Globus pallidus (tissue), 1 donor: ENCODE measurements at places on chromosomes 1 and 21.

DNA sequence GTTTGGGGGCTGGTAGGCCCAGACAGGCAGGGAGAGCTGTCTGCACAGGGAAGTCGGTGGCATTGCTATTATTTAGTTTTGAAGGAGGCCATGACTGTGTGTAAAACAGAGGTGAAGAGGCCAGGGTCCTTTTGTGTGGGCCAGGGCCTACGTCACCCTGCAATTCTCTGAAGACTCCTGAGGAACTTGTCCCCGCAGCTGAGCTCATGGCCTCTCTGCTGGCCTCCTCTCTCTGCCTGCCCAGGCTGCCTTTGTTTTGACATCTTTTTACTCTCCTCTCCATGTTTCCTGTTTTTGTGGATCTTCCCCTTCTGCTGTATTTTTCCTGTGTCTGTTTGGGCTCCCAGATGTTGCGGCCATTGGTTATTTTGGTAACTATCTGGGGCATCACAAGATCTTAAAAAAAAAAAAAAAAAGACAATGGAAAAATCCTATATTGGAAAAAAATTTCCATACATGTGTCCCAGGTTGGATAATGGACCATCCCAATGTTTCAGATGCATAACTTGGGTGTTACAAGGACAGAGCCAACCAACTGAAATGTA is 280.7 kb downstream of the RPS6KC1 start:
- DNase-seq: no peak

- DNase-seq: no peak
Observed at GRCh38 chr21:44571296-44571695, 2.2 kb upstream of the KRTAP10-4 start.

DNA sequence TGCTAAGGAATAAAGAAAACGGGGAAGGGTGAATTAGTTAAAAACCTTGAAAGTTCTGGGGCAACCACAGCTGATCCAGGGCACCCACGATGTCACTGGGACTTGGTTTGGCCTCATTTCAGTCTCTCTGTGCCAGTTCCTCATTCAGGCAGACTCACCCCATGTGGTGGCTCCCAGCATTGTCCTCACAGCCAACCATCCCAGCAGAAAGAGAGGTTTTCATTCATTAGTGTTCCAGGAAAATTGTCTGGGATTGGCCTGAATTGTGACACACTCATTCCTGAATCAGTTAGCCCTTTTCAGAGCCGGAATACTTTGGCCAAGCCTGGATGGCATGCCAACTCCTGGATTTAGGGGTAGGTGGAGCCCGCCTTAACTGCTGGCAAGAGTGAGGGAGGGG is 367.7 kb downstream of the PRDM2 start:
- DNase-seq: peak; percentile 45

GRCh38 chr1:156948708-156949107 is 28.3 kb downstream of the LRRC71 start:
- no peak for DNase-seq

DNA sequence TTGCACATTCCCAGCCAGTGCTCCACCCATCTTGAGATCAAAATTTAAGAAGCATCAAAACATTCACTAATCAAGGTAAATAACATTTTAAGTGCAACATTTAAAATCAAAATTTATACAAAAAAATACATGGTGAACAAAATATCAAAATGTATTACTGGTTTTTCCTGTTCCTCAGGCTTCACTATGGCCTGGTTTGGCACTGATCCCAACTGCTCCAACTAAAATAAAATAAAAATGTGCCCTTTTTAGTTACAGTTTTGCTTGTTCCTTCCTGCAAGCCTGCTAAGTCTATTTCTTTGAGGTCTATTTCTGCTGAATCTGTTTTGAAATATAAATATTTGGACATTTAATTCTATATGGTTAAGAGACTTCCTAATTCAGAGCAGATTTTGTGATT is 54.9 kb downstream of the ADAMTS1 start:
- DNase-seq: no peak

DNA sequence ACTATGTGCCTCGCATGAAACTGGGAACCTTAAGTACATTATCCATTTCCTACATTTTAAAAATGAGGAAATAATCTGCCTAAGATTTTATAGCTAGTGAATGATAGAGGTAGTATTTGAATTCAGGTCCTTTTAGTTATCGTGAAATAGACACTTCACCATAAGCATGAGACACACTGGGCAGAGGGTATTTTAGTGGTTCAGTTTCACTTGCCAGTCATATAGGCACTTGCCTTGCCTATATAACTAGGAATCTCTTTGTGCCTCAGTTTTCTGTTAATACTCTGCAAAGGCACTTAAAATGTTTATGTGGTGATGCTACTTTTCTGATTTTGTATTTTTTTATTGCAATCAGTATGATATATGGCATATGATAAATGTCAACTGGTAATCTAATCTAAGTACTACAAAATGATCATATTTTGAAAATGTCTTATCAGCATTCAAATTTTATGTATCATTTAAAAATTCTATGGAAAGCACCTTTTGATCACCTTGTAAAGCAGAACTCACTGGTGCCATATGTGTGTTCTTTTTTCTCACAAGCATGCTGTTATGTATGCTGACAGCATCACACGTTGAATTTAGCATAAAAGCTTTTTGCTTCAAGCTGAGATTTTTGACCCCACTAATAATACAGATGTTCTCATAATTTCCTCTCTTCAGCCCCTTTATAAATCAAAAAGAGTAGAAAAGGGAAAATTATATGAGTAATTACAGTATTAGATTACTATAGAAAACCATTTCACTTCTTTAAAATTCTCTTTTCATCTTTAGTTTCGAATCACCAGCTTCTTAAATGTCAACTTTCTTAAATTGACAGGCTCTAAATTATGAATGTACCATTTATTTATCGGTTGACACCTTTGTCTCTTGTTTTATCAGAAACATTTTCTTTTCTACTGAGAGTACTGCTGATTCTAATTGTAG is 52.6 kb downstream of the RPS6KC1 start:
- DNase-seq: no peak

DNA sequence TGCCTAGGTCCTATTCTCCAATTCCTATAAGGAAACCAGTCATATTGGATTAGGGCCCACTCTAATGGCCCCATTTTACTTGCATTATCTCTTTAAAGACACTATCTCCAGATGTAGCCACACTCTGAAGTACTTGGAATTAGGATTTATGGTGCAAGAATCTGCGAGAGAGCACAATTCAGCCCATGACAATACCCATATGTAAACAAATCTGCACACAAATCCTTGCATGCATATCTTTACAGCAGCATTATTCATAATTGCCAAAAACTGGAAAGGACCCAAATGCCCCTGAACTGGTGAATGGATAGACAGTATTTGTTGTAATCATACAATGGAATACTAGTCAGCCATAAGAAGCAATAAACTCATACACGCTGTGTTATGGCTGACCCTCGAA is 229.8 kb upstream of the ADAMTS5 start:
- DNase-seq: no peak

DNA sequence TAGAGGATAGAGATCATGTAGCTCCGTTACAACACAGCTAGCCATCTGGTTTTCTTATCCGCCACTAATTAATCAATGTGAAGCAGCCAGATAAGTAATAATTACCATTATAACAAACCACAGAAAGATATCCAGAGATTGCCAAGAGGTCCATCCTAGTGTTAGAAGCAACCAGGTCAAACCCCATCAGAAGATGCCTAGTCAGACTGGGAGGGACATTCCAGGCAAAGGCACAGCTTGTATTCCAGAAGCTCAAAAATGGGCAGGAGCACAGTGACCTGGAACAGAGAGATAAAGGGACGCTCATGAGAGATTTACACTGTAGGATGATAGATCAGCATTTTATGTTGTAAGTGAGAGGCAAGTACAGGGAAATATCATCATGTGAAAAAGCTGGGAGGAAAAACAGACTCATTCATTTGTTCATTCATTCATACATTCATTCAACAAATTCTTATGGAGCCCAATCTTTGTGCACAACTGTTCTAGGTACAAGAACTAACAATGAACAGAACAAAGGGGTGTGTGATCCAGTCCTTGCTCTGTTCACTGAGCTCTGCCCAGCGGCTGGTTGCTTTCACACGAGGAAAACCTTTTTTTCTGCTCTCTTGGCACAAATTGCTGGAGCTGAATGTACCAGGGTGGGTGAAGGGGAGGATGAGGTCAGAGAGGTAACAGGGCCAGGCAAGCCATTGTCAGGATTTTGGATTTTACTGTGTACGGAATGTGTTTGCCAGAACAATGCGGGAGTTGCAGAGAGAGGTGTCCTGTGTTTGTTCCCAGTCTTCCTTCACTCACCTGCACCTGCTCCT is 240.8 kb upstream of the FGGY start:
- no peak for DNase-seq

DNA sequence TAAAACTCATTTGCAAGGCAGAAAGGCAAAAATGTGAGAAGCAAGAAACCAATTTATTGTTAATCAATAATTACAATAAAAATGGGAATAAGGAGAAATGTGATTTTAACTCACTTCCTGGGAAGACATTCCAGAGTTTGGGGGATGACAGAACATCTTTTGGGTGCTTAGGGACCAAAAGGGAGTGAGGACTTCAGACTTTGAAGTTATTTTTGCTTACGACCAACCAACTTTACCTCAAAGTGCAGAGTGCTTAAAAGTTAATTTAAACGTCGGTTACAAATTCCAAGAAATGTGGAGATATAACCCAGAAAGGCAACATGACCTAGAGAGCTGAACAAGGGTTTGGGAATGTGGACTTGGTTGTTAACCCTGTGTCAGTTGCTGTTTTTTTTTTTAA is 234.5 kb upstream of the C1orf105 start:
- no peak for DNase-seq

DNA sequence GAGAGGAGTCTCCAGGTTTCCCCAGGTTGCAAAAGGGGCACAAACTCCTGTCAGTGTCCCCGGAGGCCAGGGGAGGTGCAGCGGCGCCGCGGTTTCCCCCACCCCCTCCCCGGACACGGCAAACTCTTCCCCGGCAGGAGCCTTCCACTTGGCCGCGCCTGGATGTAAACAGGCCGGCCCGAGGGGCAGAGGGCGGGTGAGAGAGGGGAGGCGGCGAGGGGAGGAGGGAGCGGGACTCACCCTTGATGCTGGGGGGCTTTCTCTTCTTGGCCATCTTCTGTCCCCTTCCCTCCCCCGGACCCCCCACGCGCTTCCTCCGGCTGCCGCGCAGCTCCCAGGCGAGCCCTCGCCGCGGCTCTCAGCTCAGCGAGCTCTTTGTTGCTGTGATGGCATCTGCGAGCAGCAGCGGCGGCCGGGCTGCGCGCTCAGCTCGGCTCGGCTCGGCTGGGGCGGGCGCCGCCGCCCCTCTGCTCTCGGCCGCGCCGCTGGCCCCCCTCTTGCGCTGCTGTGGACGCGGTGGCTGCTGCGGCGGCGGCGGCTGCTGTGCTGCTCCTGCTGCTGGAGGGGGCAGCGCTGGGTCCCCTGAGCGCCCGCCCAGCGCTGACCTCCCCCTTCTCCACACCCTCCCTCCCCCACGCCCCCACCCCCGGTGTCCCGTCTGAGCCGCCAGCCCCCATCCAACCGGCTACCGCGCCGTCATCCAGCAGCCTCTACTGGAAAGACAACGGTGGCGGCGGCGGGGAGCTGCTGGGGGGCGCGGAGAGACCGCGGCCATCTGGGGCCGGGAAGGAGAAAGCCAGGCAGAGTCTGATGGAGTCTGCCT is 4.9 kb upstream of the SLC44A5 start:
- DNase-seq: peak; percentile 22

GRCh38 chr1:9435153-9435636 is 104.1 kb upstream of the SLC25A33 start:
- DNase-seq: no peak

- DNase-seq: no peak
Observed at GRCh38 chr1:58149271-58149812, 397.2 kb downstream of the OMA1 start.

DNA sequence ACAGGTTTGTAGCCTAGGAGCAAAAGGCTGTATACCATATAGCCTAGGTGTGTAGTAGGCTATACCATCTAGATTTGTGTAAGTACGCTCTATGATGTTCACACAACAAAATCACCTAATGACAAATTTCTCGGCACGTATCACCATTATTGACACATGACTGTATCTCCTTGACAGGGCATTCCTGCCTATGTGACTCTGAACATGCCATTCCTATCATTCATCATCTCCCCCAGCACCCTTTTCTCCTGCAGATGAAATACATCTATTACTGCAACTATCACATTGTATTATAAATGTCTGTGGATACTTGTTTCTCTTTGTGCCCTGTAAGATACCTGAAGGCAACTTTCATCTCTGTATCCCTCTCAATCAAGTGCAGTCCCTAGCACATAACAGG is 29.9 kb downstream of the TP53BP2 start:
- DNase-seq: no peak

- DNase-seq: no peak
Observed at GRCh38 chr1:932776-933602, 9.3 kb downstream of the SAMD11 start.

DNA sequence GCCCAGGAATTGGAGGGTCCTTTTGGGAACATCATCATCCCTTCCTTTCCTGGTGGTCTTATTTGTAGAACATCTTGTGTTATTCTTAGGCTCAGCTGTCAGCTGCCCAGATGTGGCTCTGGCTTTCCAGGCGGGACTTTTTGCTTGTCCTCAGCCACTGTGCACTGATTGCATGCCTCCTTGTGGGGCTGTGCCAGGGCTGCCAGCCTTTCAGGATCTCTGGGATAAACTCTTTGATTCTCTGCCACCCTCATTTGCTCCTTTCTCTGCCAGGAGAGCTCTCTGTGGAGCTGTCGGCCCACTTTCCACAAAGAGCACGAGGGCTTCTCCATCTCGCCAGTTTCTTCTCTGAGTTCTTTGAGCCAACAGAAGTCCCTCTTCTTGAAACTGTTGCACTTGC is 63.1 kb downstream of the PTPRU start:
- no peak for DNase-seq
